SK-N-SH (cell line): ENCODE measurements at places on chromosomes 1 and 21.

- DNase-seq: no peak
Observed at GRCh38 chr1:17315542-17316130, 7.6 kb downstream of the PADI4 start.

DNA sequence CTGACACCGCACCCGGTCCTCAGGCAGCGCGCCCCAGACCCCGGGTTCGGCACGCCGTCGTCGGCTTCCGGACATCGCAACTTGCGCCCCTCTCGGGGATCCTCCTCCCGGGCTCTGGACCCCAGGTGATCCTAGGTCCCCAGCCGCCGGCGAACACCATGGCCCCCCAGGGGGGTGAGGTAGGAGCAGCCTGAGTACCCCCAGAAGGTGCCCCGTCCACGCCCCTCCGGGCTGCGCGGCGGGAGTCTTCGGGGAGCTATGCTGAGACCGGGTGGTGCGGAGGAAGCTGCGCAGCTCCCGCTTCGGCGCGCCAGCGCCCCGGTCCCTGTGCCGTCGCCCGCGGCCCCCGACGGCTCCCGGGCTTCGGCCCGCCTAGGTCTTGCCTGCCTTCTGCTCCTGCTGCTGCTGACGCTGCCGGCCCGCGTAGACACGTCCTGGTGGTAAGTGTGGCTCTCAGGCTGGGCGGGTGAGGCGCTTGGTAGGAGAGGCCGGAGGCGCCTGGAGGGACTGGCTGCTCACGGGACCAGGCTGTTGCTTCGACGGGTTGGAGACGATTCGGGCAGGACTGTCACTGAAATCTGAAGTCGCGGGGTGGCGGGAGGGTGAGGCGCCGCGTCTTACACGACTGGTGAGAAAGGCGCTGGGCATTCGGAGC is 367 bp downstream of the WNT2B start:
- DNase-seq: no peak

DNA sequence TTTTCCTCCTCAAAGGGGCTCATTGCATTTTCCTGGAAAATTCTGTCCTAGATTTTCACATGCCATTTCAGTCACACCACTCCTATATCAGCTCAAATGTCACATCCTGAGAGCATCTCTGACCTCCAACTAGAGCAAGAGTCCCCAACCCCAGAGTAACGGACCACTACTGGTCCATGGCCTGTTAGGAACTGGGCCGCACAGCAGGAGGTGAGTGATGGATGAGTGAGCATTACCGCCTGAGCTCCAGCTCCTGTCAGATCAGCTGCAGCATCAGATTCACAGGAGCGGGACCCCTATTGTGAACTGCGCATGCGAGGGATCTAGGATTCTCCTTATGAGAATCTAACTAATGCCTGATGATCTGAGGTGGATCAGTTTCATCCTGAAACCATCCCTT is 12.7 kb upstream of the RRP15 start:
- DNase-seq: no peak

DNA sequence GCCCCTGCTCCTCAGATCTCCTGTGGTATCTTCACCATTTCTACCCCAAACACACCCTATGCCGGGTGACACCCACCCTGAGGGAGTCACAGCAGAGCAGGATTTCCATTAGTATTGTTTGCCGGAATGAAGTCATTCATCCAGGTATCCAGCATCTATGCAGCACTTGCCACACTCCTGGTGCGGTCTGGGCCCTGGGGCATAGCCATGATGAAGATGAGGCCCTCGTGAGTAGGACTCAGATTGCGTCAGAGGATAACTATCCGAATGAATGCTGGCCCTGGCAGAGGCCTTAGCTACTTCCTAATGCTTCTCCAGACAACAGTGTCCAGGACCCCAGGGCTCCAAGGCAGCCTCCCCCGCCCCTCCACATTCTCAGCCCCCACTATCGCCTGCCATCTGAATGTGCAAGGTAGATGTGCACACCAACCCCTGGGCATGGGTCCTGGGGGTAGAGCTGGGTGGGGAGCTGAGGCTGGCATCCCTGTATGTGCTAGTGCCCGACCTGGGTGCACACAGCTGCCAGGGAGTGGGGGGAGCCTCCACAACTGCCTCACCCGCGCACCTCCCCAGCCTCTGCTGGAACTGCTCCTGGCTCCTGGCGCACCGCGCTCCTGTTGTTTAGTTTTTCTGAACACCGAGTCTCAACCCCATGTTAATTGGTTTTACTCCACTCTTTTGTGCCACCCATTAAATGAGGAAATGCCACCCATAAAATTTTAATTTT is 25.5 kb upstream of the ZC3H12A start:
- no peak for DNase-seq

DNA sequence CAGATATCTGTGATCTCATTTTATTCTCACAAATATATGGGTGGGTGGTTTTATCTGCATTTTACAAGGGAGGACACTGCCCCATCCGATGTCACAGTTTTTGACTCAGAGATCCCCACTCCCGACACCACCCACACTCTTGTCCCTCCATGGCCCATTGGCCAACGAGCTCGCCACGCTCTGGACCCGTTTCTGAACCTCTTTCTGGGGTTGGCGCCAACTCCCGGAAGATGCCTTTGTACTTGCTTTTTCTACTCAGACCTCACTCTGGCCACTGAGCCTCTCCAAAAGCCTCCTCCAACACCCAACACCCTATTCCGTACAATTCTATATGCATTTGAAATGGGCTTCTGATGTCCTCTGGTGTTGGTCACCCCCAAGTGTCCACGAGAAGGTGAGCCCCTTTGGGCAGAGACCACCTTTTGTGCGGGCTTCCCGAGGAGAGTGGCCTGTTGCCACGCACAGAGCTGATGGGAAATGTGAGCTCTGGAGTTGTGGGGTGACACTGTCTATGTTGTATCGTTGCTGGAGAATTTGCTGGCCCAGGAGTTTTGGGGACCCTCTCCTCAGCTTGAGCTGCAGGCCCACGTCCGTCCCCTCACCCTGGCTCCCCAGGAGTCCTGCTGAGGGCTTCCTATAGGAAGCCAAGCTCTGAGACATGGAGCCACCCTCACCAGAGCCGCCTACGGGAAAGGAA is 366.9 kb upstream of the VAMP3 start:
- DNase-seq: no peak

DNA sequence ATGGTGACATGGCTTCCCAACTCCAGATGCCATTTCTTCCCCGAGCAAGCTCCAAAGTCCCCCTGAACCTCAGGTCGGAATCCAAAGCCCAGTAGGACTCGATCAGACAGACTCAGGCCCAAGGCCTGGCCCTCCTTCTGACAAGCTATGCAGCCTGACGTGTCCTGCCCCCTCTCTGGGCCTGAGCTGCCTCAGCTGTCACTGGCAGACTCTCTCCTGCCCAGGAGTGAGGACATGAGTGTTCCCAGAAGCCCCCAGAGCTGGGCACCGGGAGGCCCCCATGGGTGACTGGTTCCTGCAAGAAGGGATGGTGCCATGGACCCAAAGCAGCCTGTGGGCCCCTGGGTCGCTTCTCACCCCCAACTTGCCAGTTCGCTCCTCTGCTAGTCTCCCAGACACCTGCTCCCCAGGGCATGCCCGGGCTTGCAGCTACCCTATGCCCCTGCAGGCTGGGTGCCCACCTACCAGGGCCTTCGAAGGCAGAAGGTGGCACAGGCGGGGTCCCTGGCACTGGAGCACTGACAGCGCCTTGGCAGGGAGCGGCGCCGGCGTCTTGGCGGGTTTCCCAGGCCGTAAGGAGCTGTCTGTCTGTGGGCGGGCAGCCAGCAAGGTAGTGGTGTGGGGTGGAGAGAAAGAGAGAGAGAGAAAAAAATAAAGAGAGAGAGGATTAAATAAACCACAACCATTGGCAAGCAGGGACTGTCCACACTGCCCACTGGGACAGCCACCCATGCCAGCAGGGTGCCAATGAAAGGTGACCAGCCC is 2.3 kb downstream of the EDN2 start:
- no peak for DNase-seq

DNA sequence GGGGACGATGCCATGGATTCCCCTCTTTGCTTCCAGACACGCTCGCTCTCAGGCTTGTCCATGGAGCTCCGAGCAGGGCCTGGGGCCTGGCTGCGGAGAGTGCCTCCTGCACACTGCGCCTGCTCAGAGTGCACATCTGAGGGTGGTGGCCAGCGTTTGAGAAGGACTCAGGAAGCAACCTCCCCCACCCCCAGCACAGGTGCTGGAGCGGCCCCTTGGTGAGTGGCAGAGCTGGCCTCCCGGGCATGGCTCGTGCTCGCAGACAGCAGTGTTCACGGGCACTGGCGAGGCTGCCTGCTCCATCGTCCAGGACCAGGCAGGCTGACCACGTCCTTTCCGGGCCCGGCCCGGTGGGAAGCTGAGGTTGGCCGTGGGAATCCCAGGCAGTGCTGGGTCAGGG is 2.8 kb downstream of the SPATC1L start:
- no peak for DNase-seq

- peak; percentile 53 for DNase-seq
Observed at GRCh38 chr1:66532798-66533783, 862 bp upstream of the SGIP1 start.

DNA sequence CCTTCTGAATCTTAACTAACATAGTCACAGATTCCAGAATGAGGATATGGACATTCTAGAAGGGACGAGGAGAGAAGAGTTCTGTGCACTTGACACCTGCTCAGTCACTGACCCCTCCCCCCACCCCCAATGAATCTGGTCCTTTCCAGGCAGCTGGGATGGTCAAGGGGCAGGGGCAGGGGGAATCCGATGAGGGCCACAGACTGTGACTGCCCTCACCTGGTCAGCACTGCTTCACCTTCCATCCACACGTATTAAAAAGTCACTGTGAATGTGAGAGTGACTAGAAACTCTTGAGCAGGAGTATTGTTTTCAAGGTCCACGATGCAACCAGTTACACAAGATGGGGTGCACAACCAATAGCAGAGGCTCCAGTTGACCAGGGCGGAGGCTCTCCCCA is 9.5 kb upstream of the PRAMEF12 start:
- DNase-seq: no peak

GRCh38 chr1:113835686-113836290 is 23.5 kb upstream of the RSBN1 start:
- peak; percentile 51 for DNase-seq

GRCh38 chr1:162206749-162207635 is 137.5 kb downstream of the NOS1AP start:
- no peak for DNase-seq

- no peak for DNase-seq
Observed at GRCh38 chr1:207059881-207060280, 6.8 kb downstream of the PFKFB2 start.

GRCh38 chr1:204797401-204797800 is 73.3 kb upstream of the NFASC start:
- DNase-seq: no peak

- DNase-seq: peak; percentile 86
Observed at GRCh38 chr1:2003541-2004131, at the start of gene CFAP74. Gene CFAP74 (minus strand): TSS chr1:2003786. CDS start chr1:1990956, 12,830 bp downstream.

GRCh38 chr21:33975548-33976081 is 60.0 kb upstream of the ATP5PO start:
- DNase-seq: no peak

- DNase-seq: no peak
Observed at GRCh38 chr1:47031059-47031458, 7.6 kb downstream of the CYP4X1 start.

- no peak for DNase-seq
Observed at GRCh38 chr1:153506831-153507413, 28.9 kb downstream of the S100A6 start.

DNA sequence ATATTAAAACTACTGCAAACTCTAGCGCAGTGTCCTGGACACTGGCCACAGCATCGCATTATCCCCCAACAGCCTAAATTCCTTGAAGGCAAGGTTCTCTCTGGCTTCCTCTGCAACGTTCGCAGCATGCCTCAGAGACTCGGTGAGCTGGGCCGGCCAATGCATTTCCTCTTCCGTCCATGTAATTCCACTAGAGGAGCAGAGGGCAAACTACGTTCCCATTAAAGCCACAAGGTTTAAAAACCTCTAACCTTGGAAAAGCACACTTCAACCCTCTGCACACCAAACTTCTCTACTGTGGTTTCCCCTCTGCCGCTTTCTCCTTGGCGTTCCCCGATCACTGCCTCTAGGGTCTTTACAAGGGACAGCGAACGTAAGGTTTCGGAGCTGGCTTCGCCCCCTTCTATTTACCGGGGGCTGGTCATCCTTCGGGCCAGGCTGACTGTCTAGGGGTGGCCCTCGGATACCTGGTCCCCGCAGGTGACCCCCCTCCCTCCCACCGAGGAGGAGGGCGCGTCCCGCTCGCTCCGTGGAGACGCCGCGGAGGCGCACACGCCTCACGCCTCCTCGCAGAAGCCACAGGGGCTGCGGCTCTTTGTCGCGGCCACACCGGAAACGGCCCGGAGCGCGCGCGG is 456 bp upstream of the SMYD2 start:
- DNase-seq: peak; percentile 52

GRCh38 chr1:86762336-86762735 is 58.0 kb downstream of the SH3GLB1 start:
- DNase-seq: no peak

GRCh38 chr1:19643602-19644394 is at the start of gene NBL1:
Gene NBL1 (plus strand): TSS chr1:19644311. CDS start chr1:19655031, 10,720 bp downstream.
- peak; percentile 93 for DNase-seq

DNA sequence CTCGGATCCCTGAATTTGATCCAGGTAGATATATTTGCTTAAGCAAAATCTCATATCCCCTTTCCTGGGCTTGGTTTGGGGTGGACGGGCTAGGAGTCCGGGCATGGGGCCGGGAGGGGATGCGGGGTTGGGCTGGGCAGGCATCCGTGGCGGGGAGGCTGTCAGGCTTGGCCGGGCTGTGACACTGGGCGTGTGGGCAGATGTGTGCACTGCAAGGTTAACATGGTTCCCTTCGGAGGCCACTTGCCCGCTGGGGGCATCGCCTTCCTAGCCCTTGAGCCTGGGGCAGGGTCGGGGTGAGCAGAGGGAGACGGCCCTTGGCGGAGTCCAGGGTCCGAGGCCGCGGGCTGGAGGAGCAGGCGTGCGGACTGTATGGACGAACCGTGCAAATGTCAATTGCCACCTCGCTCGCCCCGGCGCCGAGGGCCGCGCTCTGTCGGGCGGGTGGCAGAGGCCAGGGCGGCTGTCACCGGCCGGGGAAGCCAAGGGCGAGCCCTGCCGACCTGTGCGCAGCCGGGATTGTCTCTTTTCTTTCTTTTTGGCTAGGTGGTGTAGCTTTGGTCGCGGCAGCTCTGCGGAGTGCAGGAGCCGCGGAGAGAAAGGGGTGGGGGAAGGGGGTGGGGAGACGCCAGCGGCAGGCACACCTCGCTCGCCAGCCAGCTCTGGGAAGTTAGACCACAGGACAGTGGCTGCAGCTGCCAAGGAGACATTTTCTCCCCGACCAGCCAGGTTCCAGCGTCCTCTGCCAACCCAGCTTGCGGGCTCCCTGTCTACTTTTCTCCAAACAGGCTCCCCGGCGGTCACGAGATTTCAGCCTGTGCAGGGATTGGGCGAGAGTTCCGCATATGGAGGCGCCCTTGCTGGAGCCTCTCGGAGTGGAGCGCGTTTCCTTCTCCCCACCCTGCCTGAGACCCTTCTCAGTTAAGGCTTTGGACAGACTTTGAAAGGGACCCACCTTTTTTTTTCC is 1.3 kb downstream of the RCOR3 start:
- DNase-seq: peak; percentile 74

- DNase-seq: peak; percentile 67
Observed at GRCh38 chr1:222618880-222619596, 1.1 kb downstream of the MIA3 start.

DNA sequence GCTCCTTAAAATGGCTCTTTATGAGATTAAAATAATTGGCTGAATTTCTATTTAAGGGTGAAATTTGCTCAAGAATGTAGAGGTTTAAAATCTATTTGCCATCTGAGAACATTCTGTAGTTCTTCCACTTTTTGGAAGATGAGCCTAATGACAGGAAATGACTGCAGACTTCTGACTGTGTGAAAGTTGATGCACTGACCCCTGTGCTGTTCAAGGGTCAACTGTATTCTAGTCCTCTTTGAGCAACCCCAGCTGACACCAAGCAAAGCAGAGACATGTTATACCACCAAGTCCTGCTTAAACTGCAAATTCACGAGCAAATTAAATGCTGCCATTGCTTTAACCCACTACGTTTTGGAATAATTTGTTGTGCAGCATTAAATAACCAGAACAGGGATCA is 26.6 kb downstream of the DDAH1 start:
- DNase-seq: no peak
